Hepatocyte (in vitro differentiated cells): ENCODE measurements at places on chromosomes 5 and 9.

DNA sequence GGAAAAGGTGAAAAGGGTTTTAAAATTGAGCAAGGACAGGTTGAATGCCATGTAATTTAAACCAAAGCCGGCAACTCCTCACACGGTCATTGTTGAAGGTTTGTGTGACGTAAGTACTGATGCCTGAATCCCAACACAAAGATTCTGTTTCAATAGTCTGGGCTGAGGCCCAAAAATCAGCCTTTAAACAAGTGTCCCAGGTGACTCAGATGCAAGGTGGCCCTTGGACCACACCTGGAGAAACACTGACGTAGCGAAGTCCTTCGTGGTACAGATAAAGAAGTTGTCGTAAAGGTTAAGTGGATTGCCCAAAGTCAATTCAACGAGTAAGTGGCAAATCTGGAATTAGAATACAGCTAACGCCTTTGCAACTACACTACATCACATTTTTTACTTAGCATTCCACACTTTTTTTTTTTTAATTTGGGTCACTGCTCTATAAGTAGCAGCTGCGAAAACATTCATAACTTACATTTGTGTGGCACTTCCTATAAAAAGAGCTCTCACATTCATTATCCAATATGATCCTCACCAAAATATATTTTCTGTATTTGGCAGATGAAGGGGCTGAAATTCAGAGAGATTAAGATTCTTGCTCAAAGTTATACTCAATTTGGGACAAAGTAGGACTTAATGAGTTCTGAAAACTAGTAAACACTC is 111.3 kb downstream of the LPAR1 start:
- DNase-seq = no peak

DNA sequence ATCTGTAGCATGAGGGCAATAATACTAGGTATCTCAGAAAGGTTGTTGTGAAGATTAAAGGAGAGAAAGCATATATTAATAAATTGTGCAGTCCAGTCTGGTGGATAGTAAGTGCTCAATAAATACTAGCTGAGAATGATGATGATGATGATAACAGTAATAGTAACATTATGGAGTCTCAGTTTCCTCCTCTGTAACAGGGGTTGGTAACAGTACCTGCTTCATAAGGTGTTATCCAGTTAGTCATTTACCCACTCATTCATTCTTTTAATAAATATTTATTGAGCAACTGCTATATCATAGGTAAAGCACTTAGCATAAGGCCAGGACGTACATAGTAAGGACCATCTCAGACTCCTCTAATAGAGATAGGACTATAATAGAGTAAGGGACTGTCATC is 7.6 kb downstream of the SLC6A7 start:
- DNase-seq = no peak

GRCh38 chr5:16995372-16995771 is 59.3 kb upstream of the MYO10 start:
- no peak for DNase-seq

GRCh38 chr9:124617477-124618141 is 110.4 kb upstream of the NR5A1 start:
- peak; percentile 83 for DNase-seq

DNA sequence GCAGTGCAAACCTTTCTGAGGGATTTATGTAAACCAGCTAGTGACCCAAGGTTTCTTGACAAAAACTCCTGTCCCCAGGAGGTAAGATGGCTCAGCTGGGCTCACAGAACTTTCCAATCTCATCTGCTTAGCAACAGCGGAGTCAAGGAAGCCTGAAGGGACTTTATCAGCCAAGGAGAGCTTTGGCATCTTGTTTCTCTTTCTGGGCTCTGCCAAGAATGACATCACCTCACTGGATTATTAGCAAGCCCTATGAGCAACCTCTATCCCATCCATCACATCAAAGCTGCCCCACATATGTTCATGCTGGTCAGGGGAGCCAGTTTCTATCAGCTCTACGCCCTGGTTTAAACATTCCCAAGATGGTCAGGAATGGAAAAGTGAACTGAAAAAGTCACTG is 461.3 kb downstream of the ENC1 start:
- peak; percentile 41 for DNase-seq

DNA sequence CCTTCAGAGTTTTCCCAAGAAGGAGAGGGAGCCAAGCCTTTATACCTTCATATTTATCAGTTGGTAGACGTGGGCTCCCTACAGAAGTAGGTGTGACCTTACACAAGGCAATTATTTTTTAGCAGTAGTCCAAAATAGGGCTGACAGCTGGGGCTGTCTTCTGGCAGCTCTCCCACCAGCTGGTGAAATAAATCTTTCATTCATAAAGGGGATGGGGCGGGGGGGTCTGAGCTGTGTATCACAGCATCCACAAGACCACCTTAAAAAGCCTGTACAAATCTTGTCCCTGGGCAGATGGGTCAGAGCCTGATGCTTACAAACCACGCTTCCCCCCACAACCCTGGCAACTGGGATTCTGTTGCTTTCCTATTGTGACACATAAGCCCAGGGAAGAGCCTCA is 19.7 kb downstream of the CSF2 start:
- no peak for DNase-seq

DNA sequence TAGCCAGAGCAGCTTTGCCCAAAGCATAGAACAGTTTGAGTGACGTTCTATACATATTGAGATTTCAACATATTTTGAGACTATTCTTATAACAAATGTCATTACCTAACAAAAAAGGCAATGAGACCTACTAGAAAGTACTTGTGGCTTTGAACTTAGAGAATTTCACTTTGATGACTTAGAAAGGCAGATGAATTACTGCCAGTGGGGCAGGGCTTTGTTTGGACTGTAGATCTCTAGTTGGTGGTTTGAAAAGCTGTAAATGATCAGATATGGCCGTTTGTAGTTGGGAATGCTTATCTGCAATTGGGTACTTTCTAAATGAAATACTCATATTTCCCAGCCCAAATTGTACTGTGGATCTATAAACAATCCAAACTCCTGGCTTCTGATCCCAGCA is 28.1 kb downstream of the SOX30 start:
- DNase-seq = no peak
